ENCODE measurements at places on chromosomes 4 and X. TPM values are rescaled to one million over a fixed set of nuclear protein-coding genes. Genes with fewer than 3 reads are reported as not detected.

DNA sequence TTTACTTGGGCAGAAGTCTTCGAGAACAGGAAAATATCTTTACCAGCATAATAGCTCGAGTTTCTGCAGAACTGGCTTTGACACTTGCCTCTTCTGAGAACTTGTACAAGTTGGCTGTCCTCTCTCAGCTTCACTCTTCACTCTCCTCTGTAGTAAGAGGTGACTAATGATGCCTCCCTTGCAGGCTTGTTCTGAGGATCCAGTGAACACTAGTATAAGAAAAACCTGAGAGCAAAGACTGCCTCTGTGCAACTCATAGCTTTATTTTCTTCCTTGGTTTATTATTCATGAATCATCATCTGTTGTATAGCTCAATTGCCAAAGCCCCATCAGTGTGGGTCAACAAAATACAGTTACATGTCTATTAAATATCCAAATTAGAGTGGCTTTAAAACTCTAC lies 266.7 kb upstream of the CLNK start:
- no peak for DNase-seq

DNA sequence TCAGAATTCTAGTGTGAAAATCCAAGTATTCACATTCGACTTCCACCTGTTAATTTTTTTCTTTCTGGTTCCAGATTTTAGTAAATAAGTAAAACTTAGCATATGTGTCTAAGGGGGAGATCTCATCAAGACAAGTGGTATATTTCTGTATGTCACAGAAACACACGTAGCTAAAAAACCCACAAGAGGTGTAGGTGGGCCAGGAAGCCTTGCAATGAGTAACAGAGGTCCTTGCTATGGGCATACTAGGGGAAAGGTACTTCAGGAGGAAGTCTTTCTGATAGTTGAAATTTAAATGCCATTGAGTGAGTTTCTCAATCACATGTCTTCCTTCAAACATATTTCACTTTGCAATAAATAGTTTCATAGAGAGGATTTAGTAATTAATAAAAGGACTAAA lies 315.8 kb downstream of the MID1IP1 start:
- DNase-seq, result no peak

GRCh38 chr4:158068068-158068467 lies 104.8 kb downstream of the GASK1B start:
- no peak for DNase-seq

DNA sequence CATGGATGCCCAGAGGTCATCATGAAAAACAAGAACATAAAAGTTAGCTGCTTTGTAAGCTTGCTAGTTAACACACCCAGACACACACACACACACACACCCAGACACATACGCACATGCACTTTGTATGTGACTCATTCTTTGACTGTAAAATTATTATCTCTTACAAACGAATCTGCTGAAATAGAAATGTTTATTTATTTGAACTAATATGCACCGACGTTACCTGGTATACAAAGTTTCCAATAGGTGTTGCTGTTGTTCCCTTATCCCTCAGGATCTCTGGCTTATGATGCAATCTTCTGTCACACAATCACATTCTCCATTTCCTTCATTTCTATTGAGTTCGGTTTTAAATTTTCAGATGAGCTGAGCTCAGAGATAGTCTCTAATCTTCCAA lies 209.3 kb downstream of the PTTG2 start:
- DNase-seq, result no peak

DNA sequence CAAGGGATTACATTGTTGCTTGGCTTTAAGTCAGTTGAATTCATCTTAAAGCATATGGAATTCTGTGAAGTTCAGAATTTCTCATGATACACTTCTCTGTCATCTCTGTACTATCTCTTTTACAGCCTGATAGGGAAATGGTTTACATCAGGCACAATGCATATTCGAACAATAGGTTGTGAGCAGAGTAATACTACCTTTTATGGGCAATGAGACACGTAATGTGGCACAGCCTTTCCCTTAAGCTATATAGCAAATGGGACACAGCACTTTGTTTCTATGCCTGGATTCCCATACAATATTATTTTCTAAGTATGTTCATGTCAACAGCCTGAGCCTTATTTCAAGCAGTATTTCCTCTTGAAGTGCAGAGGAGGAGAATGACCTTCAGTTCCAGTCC lies 58.4 kb downstream of the SYNPO2 start:
- DNase-seq, result no peak

- no peak for DNase-seq
These were observed 41.9 kb upstream of the FAM47B start for GRCh38 chrX:34900691-34901090.

- DNase-seq, result no peak
These were observed 86.8 kb downstream of the SH2D1A start for GRCh38 chrX:124433186-124433585.

GRCh38 chr4:67571975-67572374 lies 13.4 kb downstream of the STAP1 start:
- DNase-seq, result no peak

GRCh38 chr4:126718136-126718535 lies 914.6 kb upstream of the INTU start:
- DNase-seq, result no peak

DNA sequence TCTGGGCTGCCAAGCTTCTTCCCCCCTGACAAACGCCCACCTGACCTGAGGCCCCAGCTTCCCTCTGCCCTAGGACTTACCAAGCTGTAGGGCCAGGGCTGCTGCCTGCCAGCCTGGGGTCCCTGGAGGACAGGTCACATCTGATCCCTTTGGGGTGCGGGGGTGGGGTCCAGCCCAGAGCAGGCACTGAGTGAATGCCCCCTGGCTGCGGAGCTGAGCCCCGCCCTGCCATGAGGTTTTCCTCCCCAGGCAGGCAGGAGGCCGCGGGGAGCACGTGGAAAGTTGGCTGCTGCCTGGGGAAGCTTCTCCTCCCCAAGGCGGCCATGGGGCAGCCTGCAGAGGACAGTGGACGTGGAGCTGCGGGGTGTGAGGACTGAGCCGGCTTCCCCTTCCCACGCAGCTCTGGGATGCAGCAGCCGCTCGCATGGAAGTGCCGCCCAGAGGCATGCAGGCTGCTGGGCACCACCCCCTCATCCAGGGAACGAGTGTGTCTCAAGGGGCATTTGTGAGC lies 37.0 kb downstream of the HTRA3 start:
- DNase-seq, result peak; percentile 37

DNA sequence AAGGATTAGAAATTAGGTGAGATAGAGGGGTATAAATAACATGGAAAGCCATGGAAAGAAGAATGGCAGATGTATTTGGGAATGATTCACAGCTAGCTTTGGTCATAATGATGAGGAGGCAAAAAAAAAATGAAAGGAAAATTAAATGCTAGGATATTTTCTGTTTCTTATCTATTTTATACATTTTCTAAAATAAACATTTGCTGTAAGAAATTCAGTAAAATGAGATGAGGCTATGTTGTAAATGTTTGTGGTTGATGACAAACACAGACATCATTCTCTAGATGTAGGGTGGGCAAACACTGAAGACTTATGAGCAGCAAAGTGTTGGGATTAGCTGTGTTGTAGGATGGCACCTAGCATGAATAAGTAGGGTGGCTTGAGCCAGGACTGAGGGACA lies 407.1 kb downstream of the IL15 start:
- DNase-seq, result no peak

DNA sequence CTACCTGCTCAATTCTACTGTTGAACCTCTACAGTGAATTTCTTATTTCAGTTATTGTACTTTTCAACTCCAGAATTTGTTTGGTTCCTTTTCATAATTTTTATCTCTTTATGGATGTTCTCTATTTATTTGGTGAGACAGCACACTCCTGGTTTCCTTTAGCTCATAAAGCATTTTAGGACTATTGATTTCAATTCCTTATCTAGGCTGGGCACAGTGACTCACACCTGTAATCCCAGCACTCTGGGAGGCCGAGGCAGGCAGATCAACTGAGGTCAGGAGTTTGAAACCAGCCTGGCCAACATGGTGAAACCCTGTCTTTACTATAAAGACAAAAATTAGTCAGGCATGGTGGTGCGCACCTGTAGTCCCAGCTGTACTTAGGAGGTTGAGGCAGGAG lies 57.7 kb downstream of the THOC2 start:
- DNase-seq, result no peak

DNA sequence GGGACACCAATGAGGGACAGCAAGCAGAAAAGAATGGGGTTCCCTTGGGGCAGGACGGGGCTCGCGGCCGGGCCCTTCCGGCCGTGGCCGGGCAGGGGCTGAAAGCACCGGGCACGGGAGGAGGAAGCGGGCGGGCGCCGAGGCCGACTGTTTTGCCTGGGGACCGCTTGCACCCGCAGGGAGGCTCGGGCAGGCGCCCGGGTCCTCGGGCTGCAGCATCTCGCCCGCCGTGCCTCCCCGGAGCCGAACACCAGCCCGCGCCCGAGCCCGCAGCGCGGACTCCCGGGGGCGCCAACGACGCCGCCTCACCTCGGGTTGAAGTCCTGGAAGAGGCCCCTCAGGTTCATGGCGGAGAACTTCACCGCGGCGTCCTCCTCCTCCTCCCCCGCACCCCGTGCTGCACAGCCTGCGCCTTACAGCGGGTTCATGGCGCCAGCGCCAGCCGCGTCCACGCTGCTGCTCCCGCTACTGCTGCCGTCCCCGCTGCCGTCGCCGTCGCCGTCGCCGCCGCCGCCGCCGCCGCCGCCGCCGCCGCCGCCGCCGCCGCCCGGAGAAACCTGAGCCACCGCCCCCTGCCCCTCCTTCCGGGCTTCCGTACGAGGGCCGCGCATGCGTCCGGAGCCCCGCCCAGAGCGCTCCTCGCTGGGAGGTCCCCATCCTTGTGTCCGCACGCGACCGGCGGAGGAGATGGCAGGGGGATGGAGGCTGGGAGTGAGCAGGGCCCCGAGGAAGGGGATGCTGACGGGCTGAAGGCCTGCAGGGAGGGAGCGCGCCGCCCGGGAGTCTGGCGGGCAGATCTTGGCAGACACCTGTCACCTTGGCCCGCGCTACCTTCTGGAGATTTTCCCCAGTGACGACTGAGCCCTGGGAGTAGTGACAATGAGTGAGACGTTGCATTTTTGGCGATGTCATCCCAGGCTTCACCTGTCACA lies at the start of gene TMEM185A:
TSS of gene TMEM185A (minus strand) at position 559 of the 932 bp plus-strand sequence. CDS start at position 347, 212 bp downstream.
- peak; percentile 86 for DNase-seq

GRCh38 chrX:132426695-132427281 lies 62.0 kb downstream of the MBNL3 start:
- DNase-seq, result no peak

DNA sequence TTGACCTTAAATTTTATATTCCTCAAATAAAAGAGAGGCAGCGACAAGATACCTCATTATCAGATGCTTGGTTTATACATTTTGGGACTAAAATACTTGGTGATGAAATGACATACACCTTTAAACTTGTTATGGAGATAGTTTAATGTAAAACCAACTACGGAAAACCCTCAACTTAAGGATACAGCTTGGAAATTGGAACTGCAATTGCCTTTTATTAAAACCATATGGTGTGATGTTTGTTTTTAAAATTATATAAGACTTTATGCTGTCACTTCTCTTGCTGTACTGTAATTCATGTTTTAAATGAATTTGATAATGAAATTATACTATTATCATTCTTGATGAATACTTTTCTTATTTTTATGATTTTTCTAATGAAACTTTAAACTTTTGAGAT lies 25.9 kb downstream of the METTL14 start:
- no peak for DNase-seq

- no peak for DNase-seq
These were observed 54.9 kb upstream of the MTM1 start for GRCh38 chrX:150513544-150513943.

GRCh38 chr4:76277667-76278066 lies 26.1 kb downstream of the FAM47E start:
- no peak for DNase-seq

DNA sequence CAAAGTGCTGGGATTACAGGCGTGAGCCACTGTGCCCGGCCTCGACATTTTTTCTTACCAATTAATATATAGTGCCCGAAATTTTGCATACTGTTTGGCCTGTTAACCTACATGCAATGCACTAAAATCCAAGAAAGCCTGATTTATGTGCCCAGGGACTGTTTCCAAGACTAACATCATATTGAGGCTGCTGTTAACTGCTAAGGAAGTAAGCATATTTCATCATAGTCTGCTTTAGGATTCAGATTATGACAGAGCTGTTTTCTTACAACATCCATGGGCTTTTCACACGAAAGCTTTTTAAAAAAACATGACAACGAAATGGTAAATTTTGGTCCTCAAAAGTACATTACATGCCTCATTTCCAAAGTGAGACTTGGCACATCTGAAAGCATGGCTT lies 84.4 kb downstream of the STOX2 start:
- DNase-seq, result no peak

DNA sequence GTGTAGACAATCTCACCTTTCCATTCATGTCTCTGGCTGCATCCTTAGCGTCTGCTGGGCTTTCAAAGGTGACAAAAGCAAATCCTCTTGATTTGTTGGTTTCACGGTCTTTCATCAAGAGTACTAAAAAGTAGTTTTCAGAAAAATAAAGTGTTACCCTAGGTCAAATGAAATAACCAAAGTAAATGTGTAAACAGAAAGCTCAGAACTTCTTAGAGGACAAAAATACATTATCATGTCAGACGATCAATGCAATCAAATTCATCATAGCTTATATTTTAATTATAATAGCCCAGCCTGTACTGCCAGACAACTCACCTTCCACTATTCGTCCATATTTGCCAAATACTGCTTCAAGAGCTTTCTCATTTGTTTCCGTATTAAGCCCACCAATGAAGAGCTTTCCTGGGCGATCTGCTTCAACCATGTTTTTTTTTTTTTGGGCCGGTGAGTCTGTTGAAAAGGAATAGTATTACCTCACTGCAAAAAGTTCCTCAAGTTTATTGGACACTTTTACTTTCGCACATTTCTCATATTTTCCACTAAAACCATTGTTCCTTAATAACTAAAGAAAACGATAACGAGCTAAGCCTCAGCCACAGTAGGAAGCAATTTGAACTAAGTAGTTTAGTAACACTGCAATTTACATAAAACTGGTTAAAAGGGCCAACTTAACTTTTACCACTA lies 1.4 kb downstream of the RBMX start:
- no peak for DNase-seq

- no peak for DNase-seq
These were observed 232.3 kb downstream of the AFF2 start for GRCh38 chrX:148732743-148733142.

DNA sequence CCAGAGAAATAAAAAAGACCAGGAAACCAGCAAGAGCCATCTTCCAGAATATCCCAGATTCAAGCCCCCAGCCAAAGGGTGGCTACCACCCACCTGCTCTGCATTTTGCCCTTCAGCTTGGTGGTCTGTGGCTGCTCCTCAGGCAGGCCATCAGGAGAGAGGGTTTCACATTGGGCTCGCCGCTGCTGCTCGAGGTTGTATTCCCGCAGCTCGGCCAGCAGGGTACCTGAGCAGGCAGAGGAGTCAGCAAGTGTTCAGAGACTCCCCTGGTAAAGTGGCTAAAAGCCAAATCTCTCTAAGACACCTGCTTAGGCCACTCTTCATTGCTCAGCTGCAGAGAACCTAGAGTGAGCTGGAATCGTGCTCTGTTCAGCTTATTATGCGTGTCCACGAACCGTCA lies 110.8 kb upstream of the HSD17B10 start:
- no peak for DNase-seq

GRCh38 chr4:104919406-104919805 lies 227.3 kb upstream of the TET2 start:
- no peak for DNase-seq

- no peak for DNase-seq
These were observed 1.2 kb downstream of the UCHL1 start for GRCh38 chr4:41257906-41258305.

Gene CLDN34
- total RNA-seq, result not detected

Gene RGN
- total RNA-seq, result 0.80 TPM

Gene PGAM4
- not detected for total RNA-seq

Gene UPF3B
- total RNA-seq, result 10.3 TPM

Gene KIAA1210
- total RNA-seq, result not detected

Gene PCDH11X
- total RNA-seq, result not detected

Measured in Peyer's patch (tissue), 4 donors.